Kidney tubule cell (primary cell): ENCODE measurements at places on chromosomes 2 and 18.
A peak's percentile ranks its signal among the peaks of the same experiment; 100 is the strongest.

GRCh38 chr2:1546901-1547300 is 133.6 kb downstream of the TPO start:
- no peak for DNase-seq

- no peak for DNase-seq
Measured at GRCh38 chr2:108923736-108924579, 65.1 kb downstream of the EDAR start.

DNA sequence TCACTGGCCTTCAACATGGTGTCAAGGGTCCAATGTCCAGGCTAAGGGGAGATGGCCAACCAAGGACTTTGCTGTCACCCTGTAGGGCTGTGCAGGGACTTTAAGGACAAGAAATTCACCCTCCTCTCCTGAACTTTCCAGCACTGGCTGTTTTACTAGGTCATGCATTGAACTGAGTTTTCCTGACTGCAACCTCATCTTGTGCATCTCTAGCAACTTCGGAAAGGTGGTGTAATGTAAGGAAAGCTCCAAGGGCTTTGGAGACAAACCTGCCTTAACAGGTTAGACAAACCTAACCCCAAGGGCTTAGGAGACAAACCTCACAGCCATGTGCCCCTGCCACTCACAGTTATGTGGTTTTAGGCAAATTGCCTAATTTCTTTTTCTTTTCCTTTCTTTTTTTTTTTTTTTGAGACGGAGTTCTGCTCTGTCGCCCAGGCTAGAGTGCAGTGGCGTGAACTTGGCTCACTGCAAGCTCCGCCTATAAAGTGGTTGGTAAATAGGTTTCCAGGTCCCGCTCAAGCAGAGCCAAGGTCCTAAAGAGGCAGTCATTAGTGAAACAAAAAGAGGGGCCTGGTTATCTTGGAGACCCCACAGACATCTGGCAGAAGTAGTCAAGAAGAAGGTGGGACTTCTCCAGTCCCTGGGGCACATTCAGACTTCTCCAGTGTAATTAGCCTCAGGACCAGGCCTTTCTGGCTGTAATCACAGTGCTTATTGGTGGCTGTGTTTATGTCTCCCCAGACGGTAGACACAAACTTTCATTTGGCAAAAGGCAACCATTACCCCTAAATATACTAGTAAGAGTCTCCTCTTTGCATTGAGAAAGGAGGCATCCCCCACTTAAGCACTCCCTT is 37.6 kb upstream of the PMAIP1 start:
- peak; percentile 25 for DNase-seq

DNA sequence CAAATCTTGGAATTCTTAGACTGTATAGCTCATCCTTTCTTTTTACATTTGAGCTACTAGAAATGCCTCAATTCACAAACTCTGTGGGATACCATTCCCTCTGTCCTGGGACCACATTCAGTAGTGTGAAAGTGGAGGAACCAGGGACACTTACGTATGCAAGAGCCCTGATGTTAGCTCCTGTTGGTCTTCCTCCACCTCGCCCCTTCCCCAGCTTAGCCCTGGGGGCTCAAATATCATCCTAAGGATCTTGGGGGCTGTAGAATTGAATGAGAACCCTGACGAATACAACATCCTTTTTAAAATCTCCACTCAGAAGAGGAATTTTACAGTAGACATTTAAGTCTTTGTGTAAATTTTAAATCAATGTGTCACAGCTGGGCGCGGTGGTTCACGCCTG is 65.2 kb upstream of the RAPH1 start:
- DNase-seq = no peak

GRCh38 chr2:232236200-232236599 is 142.4 kb upstream of the ALPP start:
- peak; percentile 88 for DNase-seq

DNA sequence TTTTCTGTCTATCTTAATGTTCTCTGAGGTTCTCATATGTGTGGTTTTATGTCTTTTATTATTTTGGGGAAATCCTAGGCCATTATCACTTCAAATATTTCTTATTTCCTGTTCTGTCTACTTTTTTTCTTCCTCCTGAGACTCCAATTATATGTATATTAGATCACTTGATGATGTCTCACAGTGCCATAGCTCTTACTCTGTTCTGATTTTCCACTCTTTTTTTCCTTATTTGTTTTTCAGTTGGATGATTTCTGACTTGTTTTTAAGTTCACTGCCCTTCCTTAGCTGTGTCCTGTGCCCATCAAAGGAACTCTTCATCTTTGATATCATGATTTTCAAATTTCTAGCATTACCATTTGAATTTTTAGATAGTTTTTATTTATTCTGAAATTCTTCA is 24.1 kb downstream of the FAM228B start:
- no peak for DNase-seq

DNA sequence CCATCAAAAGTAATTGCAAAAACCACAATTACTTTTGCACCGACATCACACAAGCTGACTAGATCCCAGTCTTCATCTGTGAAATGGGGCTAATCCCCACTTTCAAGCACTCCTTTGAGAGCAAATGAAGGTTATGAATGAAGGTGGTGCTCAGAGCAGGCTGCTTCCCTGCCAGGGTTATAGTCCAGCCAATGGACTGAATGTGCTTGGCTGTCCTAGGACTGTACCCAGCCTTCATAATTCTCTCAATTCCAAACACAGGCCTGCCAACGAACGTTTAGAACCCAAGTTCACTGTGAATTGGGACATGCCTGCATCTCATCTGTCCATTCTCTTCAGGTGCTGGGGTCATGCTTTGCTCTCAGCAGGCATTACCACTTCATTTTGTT is 27.8 kb upstream of the ICOS start:
- DNase-seq = no peak

DNA sequence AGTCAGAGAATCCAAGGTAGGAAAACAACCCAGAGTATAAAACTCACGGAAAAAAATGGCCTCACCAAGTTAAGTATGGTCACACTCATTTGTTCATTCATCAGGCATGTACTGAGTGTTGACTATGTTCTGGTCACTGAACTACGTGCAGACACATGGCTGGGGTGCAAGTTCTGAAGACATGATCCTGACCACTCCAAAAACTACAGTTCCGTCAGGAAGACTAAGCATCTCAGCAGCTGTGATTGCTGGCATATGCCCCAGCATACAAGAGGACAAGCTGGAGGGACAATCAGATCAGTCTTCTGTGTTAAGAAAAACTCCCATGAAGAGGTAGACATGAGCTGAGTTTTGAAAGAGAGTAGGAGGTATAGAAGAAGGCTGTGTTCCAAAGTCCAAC is 72.8 kb downstream of the TCF4 start:
- no peak for DNase-seq

DNA sequence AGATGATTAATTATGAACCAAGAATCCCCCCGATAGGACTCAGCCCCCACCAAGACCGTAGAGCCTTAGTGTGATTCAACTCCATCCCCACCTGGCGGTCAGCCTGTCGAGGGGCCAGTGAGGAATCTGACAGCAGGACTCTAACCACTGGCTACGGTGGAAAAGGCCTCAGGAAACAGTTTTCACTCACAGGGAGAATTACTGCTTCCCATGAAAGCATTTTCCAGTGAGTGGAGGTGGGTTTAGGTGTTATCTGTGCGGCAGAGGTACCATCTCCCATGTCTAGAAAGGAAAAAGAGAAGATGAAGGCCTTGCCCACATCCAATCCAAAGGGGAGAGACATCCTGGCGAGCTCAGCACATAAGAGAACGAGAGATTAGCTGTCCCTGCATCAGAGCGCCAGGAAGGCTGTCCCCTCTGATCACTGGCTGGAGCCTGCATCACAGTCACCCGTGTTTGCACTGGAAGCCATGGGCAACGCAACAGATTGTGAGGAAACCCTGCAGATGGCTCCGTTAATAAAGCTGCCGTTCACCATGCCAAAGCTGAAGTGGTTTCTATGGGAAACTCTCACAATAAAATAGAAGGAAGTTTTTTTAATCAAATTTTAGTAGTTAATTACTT is 22.3 kb downstream of the COX7A2L start:
- DNase-seq = no peak

- DNase-seq = peak; percentile 94
Measured at GRCh38 chr2:159249990-159250715, 36.4 kb downstream of the WDSUB1 start.

DNA sequence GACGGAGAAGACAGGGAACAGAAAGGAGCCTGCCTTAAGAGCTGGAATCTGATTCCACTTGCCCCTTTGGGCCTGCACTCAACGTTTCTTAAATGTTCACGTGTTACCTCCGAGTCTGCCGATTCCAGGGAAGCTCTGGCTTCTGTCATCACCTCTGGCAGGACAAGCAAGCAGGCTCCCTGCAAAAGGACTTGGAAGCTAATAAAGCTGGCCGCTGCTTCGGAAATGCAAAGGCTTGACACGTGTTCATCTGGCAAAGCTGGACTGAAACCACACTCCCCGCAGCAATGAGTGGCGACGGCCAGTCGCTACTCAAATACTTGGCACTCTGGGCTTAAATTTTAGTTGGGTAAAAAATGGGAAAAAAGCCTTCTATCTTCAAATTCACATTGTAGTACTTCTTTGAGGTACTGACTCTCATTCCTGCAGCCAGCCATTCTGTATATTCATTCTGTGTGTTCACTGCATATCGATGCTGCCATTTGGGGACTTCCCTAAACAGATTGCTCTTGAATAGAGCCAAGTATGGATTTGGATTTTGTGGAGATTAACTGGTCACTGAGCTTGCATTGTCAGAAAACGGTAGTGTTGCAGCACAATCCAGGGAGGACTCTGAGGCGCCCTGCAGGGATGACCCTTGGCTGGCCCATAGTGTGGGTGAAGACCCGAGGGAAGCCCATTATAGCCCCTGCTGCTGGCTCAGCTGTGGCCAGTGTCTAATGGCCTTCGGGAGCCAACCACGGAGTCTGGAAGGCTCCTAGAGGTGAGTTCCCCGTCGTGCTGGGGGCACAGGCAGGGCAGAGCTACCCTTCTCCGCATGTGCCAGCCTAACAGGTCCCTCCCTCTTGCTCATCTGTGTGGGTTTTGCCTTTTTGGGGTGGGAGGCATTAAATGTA is 231.5 kb downstream of the PRKCE start:
- no peak for DNase-seq

DNA sequence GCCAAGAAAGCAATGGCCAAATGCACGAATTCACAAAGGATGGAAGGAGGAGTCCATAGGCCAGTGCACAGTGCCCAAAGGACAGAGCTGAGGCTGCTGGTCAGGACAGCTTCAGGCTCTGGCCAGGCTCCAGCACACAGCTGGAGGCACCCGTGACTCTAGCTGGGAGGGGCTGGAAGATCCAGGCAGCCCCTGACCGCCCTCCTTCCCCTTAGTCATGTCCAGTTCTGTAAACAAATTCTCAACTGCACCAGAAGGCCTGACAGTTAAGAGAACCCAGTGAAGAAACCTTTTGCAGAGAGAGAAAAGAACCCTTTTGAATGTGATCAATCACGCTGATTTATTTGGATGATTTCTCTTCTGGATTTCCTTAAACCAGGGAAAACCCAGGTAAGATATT is 7.7 kb upstream of the YWHAQ start:
- peak; percentile 83 for DNase-seq

GRCh38 chr2:227939271-227940027 is 68.0 kb downstream of the DAW1 start:
- peak; percentile 47 for DNase-seq

DNA sequence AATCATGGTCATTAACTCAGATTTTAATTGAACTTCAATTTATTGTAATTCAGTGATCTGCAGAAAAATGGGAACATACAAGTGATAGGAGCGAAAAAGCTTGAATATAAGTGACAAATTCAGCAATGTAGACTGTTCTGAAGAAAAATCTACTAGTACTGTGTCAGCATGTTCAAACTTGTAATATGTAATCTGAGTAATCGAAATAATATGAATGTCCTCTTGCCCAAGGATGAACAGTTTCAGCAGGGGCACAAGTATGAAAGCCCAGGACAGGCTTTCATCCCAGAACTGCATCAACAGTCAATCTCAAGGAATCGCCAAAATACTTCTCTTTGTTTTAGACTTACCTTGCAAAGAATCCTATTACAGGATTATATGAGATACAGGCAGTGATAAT is 1110.5 kb downstream of the LRP1B start:
- DNase-seq = no peak
